MCF 10A (cell line): ENCODE measurements at places on chromosomes 13 and 19.

GRCh38 chr13:24187185-24187584 is 26.7 kb downstream of the SPATA13 start:
- peak; percentile 26 for DNase-seq

- peak; percentile 80 for DNase-seq
Observed at GRCh38 chr19:4059891-4060620, 6.6 kb downstream of the ZBTB7A start.

DNA sequence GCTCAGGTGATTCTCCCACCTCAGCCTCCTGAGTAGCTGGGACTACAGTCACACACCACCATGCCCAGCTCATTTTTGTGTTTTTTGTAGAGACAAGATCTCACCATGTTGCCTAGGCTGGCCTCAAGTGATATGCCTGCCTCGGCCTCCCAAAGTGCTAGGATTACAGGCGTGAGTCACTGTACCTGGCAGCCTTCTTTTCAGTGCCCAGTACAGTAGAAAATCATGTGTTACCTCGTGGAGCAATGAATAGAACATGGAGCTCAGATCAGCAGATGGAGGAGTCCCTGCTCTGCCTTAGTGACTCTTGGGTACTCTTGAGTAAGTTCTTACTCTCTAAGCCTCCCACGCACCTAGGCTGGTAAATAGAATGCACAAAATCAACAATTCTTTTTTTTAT is 44.7 kb downstream of the THSD1 start:
- peak; percentile 70 for DNase-seq

GRCh38 chr19:34310494-34310981 is 54.5 kb upstream of the GPI start:
- no peak for DNase-seq

GRCh38 chr19:17293605-17294004 is 9.6 kb downstream of the ABHD8 start:
- DNase-seq, result no peak

- no peak for DNase-seq
Observed at GRCh38 chr19:2811221-2811722, 8.4 kb upstream of the ZNF554 start.

DNA sequence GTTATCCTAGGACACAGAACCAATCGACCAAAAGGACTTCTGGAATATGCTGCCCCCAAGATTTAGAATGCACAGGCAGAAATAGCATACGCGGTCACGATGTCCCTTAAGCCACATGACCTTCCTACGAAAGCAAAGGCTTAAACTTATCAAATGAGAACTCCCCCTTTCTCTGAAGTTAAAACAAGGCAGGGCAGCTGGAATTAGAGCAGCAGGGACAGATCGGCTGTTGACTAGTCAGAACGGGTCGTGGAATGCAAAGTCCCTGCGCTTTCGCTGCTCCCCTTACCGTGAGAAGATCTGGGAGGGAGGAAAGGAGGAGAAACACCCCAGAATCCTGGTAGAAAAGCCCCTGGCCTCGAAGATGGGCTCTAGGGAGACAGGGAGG is 799 bp upstream of the USPL1 start:
- DNase-seq, result peak; percentile 84

DNA sequence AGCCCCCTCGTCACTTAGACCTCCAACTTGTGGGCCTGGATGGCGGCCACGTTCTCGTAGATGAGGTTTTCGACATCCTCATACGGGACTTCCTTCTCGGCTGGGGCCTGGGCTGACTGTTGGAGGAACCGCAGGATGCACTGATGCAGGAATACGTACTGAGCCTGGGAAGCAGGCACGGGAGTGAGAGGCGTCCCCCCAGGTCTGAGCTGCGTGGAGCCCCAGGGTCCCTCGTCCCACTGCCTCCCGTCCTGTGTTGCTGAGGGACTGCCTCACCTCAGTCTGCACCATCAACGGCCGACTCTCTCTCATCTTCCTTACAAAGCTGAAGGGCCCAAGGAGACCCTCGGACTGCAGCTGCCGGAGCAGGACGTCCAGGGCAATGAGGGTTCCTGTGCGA is 1.7 kb upstream of the SYT5 start:
- no peak for DNase-seq

GRCh38 chr19:15357906-15358305 is 21.7 kb downstream of the AKAP8 start:
- DNase-seq, result no peak

DNA sequence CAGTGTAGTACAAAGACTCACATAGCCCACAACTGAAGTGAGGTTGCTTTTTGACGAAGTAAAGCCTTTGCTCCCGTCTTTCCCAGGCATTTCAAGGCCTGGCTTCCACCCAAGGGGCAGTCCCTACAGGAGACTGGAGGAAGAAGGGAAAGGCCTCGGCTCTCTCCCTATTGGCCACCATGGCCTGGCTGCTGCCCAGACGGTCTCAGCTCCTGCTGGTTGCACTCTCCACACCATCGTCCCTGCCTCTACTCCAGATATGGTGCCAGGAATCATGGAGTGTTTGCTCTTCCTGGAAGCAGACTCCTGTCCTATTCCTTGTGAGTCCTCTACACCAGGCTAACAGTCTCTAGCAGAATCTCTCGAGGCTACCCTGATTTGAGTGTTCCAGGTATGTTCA is 124.1 kb upstream of the UQCRFS1 start:
- no peak for DNase-seq

DNA sequence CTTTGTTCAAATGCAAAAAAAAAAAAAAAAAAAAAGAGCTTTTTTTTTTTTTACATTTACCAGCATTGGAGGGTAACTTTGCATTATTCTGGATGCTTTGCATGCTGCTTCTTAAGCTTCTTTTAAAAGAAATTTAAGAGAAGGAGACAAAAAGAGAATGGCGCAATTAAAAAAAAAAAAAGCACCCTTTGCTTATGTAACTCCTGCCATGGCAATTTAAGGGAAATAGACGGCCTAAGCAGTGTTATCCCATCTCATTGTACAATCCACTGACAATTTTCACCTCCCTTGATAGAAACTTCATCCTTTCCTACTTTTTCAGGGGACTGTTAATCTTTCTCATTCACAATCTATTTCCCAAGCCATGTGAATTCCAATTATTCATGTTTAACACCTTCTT is 129.8 kb downstream of the KCTD12 start:
- DNase-seq, result no peak

DNA sequence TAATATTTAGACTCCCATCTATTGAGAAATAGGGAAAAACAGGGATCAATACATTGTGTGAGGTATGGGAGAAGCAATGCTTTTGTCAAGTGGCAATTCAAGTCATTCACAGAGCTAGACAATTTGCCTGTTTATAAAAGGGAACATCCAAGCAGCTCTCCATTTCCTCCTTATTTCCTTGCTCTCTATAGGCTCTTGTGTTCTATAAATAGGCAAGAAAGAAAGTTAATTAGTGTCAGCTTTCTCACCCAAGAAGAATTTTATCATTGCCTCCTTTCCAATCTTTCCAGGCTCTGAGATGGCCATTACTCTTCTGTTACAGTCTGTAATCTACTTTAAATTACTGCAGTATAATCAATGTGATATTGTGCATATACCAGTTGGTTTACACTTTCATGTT is 199.9 kb downstream of the LHFPL6 start:
- DNase-seq, result no peak

DNA sequence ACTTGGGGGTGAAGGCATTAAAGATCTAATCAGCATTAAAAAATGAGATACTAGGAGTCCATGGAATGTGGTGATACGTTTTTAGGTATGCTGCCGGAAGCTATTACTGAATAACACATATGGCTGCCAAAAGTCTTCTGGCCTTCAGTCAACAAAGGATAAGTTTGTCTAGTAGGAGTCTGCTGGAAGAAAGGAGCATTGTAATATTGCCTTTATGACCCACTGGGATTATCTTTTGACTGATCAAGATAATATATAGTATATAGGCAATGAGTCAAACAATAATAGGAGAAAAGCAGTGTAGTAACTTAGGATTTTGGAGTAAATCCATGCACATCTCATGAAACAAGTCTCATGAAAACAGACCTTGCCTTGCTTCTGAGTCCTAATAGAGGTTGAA is 295.4 kb downstream of the SLITRK6 start:
- peak; percentile 33 for DNase-seq

GRCh38 chr19:46716672-46717033 is 261 bp downstream of the PRKD2 start:
- peak; percentile 27 for DNase-seq

GRCh38 chr13:112114391-112114790 is 47.4 kb downstream of the SOX1 start:
- DNase-seq, result no peak

- DNase-seq, result no peak
Observed at GRCh38 chr13:66113882-66114526, 1116.1 kb downstream of the PCDH9 start.

DNA sequence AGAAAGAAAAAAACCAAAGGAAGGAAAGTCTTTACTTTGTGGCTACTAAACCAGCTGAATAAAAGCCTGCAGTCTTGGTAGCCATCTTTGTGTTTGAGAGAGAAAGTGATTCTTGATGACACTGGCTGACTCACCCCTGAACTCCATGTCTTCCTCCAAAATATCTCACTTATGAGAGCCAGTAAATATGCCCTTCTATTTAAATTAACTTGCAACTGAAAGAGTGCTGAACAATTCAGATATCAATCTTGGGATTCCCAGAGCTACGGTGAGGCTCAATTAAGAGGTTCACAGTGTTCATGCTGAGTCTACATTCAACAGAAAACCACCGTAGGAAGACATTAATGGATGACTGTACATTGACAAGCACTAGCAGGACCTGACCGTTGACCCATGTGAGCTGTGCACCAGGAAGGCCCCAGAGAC is 57.9 kb downstream of the KCTD12 start:
- DNase-seq, result no peak

- DNase-seq, result no peak
Observed at GRCh38 chr19:47506459-47506858, 8.4 kb downstream of the NAPA start.

GRCh38 chr13:34153428-34154180 is 335.7 kb downstream of the RFC3 start:
- DNase-seq, result no peak
